ENCODE measurements at places on chromosomes 1 and 21. TPM values are rescaled to one million over a fixed set of nuclear protein-coding genes. Genes with fewer than 3 reads are reported as not detected.

CCDC27 gene
- not detected for total RNA-seq

BLACAT1 gene
- not detected for total RNA-seq

UBE2U gene
- total RNA-seq: not detected

LRRC71 gene
- total RNA-seq: 0.19 TPM

FCGR1A gene
- not detected for total RNA-seq

DEPDC1 gene
- total RNA-seq: 10.8 TPM

UBXN10 gene
- not detected for total RNA-seq

STYXL2 gene
- total RNA-seq: not detected

HTR6 gene
- not detected for total RNA-seq

ERG gene
- 39.3 TPM for total RNA-seq

ARHGAP30 gene
- not detected for total RNA-seq

HSF2BP gene
- total RNA-seq: 0.76 TPM

Measured in bladder microvascular endothelial cell (primary cell).